ENCODE measurements at places on chromosomes 16 and 17. TPM values are rescaled to one million over a fixed set of nuclear protein-coding genes. Genes with fewer than 3 reads are reported as not detected.
A peak's percentile ranks its signal among the peaks of the same experiment; 100 is the strongest.

The KRTAP3-2 gene
- total RNA-seq = not detected

DNA sequence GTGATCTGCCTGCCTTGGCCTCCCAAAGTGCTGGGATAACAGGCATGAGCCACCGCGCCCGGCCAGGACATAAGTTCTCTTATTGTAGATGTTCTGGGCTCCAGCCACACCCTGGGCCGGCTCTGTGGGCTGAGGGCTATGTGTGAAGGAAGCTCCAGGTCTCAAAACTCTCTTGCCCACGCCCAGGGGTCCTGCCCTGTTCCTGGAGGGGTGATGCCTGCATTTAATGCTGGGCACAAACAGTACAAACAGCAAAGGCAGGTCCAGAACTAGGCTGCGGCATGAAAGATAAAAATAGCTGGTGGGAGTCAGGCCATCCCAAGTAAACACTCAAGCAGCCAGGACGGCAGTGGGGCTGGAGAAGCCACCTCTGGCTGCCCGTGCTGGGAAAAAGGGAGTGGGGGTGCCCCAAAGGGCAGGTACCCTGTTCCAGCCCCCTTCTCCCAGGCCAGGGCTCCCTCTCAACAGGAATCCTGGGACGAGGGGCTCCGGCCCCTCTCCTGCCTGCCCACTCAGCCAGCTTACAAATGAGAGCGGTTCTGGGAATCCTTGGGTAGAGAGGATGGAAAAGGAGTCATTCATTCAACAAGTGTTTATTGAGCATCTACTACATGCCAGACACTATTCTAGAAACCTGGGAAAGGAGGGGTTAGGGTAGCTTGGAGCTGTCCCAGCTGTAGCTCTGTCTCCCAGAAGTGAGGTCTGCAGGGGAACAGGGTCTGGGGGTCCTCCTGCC is 4.6 kb downstream of the TRIM47 start:
- no peaks in the 10 kb centered on the region for H3K27me3 ChIP-seq
- H3K4me3 ChIP-seq = no peak overlapping the region
- peaks cover 34% of the 10 kb centered on the region for H3K36me3 ChIP-seq
- peak overlapping the region; percentile 78 for H3K27ac ChIP-seq

DNA sequence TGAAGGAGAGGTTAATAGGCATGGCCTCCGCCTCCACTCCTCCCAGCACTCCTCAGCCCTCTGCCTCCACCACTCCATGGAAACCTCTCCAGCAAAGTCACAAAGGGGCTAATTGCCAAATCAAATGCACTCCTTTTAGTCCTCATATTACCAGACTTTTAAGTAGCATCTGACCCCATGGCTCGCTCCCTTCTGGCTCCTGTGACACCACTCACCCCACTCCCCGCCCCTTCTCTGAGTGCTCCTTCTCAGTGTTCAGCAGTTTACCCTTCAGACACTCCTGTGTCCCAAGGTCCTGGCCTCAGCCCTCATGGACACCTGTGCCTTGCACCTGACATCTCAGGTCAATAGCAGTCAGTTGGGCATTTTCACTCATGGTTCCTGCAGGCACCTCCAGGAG is 243.5 kb upstream of the CCL2 start:
- no peaks in the 10 kb centered on the region for H3K36me3 ChIP-seq
- no peak overlapping the region for H3K4me3 ChIP-seq
- no peak for DNase-seq
- H3K27me3 ChIP-seq = no peaks in the 10 kb centered on the region
- H3K27ac ChIP-seq = no peak overlapping the region

DNA sequence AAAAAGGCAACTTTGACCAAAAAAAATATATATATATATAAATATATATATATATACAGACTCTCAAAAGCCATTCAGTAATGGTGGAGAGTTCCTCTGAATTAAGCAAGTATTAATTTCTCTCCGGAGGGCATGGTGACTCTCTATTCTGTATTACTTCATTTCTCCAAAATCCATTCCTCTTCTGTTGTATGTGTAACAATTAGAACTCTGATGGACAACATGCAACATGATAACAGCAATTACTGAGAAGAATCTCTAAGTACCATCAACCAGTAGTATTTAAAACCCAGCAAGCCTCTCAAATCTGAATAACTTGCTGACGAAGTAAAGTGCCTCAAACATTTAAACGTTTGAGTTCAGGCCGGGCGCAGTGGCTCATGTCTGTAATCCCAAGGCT is 2.3 kb downstream of the GRB2 start:
- H3K36me3 ChIP-seq = peaks cover 13% of the 10 kb centered on the region
- no peak overlapping the region for H3K27ac ChIP-seq
- no peaks in the 10 kb centered on the region for H3K27me3 ChIP-seq
- H3K4me1 ChIP-seq = peaks cover 11% of the 10 kb centered on the region
- no peak for DNase-seq

- H3K4me1 ChIP-seq = peaks cover 9% of the 10 kb centered on the region
- no peak for DNase-seq
- H3K27me3 ChIP-seq = no peaks in the 10 kb centered on the region
- H3K4me3 ChIP-seq = no peak overlapping the region
Measured at GRCh38 chr16:50535506-50536257, 12.5 kb upstream of the NKD1 start.
